ENCODE measurements at places on chromosomes 5 and 9. TPM values are rescaled to one million over a fixed set of nuclear protein-coding genes. Genes with fewer than 3 reads are reported as not detected.

The MRPL22 gene
- polyA plus RNA-seq = 90.1 TPM

GRCh38 chr5:170923910-170924620 lies 62.2 kb downstream of the RANBP17 start:
- DNase-seq = no peak

- no peak for DNase-seq
Measured at GRCh38 chr5:34045996-34046395, 3.0 kb upstream of the C1QTNF3 start.

The THBS4 gene
- polyA plus RNA-seq = 38.6 TPM

DNA sequence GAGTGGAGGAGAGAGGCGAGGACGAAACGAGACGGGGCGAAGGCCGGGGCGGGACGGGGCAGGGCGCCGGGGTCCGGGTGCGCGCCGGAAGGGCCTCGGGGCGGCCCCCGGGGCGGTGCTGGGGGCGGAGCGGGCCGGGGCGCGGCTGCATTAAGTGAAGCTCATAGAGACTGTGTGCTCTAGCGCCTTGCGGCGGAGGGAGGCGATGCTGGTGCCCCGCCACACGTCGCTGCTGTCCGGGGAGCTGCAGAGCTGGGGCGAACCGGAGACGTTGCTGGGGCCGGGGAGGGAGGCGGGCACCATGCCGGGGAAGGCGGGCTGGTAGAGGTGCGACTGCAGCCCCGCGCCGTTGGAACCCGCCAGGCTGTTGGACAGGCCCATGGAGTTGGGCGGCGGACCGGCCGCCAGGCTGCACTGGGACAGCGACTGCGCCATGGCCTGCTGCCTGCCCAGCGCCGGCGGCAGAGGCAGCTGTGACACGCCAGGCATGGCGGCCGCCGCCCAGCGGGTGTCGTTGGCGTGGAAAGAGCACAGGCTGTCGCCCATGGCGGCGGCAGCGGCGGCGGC lies 8.3 kb downstream of the OTP start:
- peak; percentile 67 for DNase-seq

- no peak for DNase-seq
Measured at GRCh38 chr5:135425641-135426040, 21.5 kb downstream of the DCANP1 start.

The PRRX2 gene
- polyA plus RNA-seq = 0.83 TPM

The CCL28 gene
- 0.06 TPM for polyA plus RNA-seq

DNA sequence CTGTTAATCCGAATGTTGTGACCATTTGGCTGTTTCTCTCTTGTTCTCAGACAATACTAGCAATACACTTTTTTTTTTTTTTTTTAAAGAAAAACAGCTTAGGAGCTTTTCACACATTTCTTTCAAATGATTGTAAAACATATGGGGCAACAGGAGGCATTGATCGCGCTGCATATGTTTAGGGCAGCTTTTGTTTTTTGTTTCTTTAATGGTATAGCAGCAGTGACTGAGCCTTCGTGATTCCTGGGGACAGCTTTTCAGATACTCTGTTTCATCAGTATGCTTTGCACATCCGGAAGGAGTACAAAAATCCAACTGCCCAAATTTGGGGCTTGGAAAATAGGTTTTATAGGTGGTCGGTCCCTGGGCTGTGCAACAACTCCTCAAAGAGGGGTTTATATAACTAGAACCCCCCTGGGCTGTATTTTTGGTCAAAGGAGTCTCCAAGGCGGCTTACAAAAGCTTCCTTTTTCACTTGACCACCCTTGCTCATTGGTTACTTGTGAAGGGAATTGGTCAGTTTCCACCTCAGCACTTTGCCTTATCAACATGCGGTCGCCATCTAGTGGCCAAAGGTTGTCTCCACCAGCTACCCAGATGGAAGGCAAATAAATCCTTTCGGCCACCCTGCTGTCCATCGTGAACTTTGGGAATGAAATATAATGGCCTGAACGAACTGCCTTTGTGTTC lies 91.8 kb downstream of the PDE6A start:
- peak; percentile 74 for DNase-seq

DNA sequence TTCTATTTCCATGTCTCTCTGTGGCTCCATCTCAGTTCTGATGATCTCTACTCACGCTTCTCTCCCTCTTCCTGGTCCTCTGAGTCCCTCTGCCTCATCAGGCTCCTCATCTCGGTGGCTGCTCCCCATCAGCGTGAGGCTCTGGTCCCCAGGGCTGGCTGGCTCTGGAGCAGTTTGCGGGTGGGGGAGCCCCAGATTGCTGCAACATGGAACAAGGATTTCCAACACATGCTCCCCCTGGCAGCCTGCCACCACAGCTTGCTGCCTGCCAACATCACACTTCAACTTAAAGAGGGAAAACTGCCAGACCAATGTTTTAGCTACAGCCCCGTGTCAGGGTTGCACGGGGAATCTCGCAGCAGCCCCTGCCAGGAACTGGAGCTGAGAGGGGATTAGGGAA lies 77.2 kb upstream of the NEK6 start:
- DNase-seq = peak; percentile 34

GRCh38 chr9:90142580-90142979 lies 500.0 kb downstream of the DIRAS2 start:
- no peak for DNase-seq

DNA sequence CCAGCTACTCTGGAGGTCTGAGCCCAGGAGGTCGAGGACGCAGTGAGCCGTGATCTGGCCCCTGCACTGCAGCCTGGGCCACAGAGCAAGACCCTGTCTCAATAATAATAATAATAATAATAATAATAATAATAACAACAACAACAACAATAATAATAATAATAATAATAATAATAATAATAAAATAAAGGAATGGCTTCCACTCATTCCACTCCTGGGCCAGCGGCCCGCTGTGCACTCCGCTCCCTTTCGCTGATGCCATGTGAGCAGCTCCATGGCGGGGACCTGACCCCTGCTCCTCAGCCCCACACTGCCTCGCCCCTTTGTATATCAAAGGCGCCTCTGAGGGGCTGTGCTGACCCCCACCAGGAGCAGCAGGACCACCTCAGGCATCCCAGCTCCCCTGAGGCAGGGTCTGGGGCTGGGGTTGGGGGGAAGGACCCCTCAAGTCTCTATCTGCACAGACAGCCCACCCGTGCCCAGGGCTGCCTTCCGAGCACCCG lies 20.0 kb downstream of the GBGT1 start:
- DNase-seq = no peak

DNA sequence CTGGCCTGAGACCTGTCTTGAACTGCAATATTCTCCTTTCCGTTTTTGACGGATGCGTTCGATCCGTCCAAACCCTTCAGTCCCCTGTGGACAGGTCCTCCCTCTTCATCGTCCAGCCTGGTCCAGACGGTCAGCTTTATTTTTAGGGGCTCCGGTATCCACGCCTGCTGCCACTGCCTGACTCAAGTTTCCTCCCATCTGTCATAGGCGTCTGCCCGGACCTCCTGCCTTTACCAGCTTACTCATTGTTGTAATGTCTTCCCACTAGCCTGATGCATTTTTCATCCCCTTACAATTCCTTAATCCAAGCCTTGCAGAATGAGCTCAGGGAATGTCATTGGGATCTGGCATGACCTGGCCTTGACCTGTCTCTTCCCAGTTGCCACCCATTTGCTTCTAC lies 145.8 kb downstream of the TENT4A start:
- DNase-seq = no peak

DNA sequence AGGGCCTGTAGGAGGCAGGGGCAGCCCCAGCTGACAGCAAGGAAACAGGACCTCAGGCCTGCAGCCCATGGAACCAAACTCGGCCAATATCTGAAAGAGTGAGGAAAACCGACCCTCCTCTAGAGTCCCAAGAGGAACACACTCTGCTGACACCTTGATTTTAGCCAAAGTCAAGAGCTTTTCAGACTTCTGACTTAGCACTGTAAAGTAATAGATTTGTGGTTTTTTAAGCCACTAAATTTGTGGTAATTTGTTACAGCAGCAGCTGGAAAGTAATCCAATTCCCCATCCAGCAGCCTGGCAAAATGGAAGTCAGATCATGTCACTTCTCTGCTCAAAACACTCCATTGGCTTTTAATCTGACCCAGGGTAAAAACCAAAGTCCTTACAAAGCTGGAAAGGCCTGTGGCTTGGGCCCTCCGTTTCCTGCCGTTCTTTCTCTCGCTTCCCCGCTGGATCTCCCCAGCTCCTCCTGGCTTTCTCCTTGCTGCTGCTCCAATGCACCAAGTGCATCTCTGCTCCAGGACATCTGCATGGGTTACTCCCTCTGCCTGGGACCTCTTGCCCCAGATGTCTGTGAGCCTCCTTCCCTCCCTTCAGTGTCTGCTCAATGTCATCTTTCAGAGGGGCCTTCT lies 79.0 kb downstream of the C5orf15 start:
- DNase-seq = no peak

DNA sequence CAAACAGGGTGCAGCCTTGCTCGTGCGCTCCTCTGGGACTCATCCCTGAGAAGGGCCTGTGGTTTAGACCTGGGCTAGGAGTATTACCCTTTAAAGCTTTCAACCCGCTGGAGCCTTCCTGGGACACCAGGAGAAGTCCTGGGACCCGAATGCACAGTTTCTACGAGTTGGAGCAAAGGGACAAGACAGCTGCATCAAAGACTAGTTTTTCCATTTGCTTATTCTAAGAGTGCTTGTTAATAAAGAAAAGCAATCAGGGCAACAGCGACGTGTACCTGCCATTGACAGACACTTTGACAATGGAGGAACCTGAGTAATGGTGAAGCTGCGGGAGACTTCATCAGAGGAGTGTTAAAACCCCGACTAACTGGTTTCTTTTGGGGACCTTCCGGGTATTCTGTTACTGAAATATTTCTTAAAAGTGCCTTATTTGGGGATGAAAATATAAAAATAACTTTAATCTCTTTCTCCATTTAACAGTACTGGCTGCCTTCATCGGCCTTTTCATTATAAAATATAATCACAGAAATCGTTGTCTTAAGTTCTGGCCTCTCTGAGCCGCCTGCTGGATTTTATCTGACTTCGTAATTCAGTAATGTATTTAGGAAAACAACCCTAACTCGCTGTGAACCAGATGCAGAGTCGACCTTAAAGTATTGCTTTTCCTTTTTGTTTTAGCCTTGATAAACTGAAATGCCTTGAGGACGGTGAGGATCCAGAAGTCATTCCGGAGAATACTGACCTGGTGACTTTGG lies 732 bp downstream of the SNAPC3 start:
- no peak for DNase-seq

The C5orf63 gene
- 5.0 TPM for polyA plus RNA-seq

DNA sequence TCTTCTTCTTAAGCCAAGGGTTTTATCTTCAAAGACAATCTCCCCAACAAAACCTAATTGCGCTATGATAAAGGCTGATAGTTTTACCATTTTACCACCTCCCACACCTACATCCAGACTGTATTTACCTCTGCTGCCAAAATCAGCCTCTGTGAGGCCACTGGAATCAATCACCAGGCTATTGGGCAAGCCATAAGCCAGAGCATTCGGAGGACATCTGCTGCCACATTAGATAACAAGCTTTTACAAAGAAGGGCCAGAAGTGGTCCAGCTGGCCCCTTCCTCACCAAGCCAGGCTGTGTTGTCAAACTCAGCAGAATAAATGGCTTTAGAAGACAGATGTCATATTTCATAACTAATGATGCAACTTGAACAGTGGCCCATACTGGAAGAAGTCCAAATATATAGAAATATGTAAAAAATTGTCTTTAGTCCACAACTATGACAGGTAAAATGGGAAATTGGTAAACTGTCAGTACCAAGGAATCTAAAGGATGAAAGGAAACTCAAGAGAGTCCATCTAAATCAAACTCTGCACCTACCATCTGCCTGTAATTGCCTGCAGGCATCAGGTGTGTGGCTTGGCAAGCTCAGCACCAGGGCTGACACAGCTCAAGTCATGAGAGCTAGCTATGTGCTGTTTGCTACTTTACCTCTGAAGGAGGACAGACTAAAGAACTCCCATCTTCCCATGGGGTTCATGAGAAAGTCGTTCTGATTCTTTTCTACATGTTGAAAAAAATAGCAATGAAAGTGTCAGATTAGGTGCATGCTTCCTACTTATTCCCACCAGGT lies 16.1 kb downstream of the SLC45A2 start:
- no peak for DNase-seq

Data from heart left ventricle (tissue), 16 donors.